Esophagus squamous epithelium (tissue), 5 donors: ENCODE measurements at places on chromosomes 16 and 17.

DNA sequence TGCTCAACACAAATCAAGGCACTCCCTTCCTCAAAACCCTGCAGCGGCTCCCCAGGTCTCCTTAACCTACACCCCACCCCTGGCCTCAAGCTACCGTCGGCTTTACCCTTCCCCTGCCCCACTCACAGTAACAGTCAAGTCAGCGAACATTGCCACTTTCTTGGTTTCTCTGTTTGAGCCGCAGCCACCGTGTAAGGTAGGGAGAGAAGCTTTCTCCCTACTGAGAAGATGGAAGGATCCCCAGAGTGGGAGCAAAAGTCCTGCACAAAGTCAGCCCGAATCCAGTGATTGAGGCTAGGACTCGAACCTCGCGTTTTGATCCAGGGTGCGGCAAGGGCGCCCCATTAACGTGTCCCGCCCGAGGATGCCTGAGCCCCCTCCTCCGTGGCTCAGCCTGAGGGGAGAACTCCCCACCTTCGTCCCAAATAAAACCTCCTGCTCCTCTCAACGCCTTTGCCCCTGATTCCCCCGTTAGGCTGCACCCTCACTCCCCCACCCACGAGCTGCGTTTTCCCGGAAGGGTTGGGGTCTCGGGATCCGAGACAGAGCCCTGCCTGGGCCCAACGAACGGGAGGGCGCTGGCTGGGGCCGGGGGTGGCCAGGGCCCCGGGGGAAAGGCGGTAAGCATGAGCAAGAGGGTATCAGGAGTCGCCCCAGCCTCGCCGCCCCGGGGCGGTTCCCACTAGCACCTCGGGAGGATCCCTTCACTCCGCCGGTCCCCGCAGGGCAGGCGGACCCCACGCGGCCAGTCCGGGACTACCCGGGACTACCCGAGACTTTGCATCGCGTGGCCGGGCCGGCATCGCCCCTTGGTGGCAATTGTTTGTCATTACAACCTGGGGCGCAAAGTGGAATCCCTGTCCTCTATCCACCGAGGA is 9.9 kb upstream of the NAGS start:
- DNase-seq, result no peak

GRCh38 chr16:47374629-47375028 is 86.2 kb downstream of the ITFG1 start:
- no peak for DNase-seq

DNA sequence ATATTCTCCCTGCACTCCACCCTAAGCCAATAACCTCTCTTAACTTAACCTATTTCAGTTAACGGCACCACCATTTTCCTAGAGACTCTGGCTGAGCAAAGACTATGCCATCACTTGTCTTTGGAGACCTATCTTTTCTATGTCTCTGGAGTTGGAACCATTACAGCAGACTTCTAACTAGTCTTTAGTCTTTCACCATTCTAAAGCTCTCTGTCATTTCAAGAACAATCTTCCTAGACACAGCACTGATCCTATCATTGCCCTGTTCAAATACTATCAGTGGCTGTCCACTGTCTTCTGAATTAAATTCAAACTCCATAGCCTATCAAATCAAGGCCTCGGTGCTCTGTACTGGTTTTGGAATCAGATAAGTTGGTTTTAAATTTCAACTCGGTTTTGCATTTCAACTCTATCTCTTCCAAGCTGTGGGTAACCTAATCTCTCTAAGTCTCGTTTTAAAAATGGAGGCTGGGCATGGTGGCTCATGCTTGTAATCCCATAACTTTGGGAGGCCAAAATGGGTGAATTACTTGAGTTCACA is 31.9 kb downstream of the RNF43 start:
- no peak for DNase-seq

- DNase-seq, result no peak
Measured at GRCh38 chr16:2210386-2211365, at the start of gene BRICD5. TSS of gene BRICD5 (minus strand) at chr16:2210863. CDS start at chr16:2210833, 30 bp downstream.

- DNase-seq, result no peak
Measured at GRCh38 chr16:66668777-66669444, 27.6 kb downstream of the CMTM4 start.

- DNase-seq, result peak; percentile 44
Measured at GRCh38 chr16:3129137-3130131, 5.4 kb upstream of the ZNF213 start.

GRCh38 chr16:74503412-74503811 is 82.1 kb upstream of the CLEC18B start:
- no peak for DNase-seq

DNA sequence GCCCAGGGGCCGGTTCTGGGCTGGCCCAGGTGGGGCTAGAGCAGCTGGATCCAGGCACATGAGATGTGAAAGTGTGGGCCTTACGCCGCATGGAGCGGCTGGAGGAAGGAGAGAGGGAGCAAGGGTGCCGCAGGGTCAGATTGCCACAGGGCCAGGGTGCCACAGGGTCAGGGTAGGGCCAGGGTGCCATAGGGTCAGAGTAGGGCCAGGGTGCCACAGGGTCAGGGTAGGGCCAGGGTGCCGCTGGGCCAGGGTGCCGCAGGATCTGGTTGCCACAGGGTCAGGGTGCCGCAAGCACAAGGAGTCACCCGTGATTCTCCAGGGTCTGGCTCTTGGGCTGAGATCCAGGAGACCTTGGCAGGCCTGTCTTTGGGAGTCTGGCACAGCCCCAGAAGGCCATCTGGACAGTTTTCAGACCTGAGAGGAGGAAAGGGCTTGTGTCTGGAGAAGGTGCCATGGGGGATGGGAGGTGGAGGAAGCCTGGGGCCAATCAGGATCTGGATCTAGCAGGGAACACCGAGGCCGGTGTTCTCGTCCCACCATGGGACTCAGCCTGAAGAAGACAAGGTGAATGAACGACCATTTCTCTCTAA is 13.1 kb upstream of the LASP1NB start:
- no peak for DNase-seq

- no peak for DNase-seq
Measured at GRCh38 chr16:28181515-28181914, 30.2 kb downstream of the XPO6 start.

DNA sequence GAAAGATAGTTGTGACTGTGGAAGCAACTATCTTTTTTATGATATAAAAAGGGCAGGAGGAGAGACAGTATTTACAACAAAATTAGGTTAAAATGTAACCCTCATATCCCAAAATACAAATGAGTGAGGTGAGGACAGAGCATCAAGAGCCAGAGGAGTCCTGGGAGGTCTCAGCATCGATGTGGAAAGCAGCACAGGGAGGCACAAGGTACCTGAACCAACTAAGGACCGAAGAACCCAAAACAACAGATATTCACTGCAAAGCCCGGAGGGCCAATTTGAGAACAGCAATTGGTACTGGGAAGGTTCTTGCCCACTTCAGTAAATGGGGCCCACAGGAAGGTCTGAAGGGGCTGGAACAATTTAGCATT is 37.6 kb downstream of the CMC2 start:
- no peak for DNase-seq

GRCh38 chr17:14321476-14321949 is 20.6 kb downstream of the HS3ST3B1 start:
- no peak for DNase-seq

GRCh38 chr16:49632086-49632794 is 223.7 kb downstream of the ZNF423 start:
- no peak for DNase-seq

DNA sequence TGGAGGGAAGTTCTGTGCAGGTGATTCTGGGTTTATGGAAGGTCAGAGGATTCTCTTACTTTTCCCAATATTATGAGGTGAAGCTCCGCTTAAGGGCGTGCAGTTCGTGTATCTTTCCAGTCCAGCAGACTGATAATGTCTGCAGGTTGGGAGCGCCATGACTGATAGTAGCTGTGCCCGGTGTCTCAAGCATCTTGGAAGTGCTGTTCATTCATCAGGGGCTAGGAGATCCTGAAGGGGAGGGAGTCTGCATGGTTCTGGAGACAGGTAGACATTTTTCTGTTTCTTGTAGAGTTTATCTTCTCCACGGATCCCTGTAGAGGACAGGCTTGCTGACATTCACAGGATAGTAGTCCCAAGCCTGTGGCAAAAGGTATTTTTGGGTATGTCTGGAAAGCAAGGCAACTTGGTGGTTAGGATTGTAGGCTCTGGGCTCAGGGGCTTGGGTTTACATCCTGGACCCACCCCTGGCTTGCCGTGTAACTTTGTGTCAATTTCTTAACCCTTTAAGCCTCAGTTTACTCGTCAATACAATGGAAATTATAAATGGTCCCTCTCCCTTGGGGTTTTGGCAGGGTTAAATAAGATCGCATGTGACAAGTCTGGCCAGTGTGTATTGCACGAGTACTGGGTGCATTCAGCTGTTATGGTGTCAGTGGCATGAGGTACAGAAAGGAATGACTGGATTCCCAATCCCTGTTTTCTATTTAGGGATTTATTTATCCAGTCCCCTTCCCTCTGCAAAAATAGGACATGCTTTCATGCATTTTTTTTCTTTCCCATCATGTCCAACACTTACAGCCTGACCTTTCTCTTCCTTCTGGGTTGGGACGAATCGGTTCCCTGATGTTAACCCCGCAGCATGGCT is 8.2 kb downstream of the HLF start:
- no peak for DNase-seq

DNA sequence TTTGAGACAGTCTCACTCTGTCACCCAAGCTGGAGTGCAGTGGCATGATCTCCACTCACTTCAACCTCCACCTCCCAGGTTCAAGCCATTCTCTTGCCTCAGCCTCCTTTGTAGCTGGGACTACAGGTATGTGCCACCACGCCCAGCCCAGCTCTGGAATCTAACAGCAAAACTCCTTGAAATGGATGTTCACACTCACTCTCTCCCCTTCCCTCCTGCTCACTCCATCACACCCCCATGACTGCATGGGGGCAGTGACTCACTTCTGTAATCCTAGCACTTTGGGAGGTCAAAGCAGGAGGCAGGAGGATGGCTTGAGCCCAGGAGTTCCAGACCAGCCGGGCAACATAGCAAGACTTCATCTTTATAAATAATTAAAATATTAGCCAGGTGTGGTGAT is 11.1 kb upstream of the TFAP4 start:
- no peak for DNase-seq

- DNase-seq, result no peak
Measured at GRCh38 chr16:73569266-73569980, 521.5 kb upstream of the ZFHX3 start.

- DNase-seq, result no peak
Measured at GRCh38 chr17:45984368-45984767, 14.7 kb upstream of the STH start.

DNA sequence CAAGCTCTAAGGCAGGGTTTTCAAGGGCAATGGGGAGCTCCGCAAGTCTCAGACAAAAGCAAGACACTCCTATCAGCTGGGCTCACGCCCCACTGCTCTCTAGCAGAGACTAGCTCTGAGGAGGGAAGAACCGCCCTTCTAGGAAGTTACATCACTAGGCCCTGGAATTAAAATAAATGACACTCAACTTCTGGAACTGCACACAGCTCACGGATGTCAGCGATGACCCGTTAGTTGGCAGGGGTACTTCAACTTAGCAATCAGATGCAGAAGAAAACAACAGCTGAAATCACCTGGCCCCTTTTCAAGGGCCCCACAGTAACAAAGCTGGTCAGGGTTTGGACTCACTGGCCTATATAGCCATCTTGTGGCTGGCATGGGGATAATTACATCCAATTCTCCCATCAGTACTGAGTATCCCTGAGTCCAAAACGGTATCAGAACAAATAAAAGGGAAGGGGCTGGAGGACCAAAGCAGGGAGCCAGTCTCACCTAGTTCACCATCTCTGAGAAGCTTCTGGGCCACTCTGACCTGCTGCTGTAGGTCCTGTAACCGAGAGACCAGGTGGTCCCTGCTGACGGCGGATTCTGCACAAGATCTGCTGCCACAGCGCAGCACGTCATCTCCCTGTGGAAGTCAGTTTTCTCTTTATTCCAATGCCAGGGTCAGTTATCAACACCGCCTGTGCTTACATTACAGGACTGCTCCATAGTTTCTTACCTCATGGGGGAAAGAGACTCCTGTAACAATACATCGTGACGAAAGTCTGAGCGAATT is 22.2 kb downstream of the SERPINF1 start:
- no peak for DNase-seq

GRCh38 chr17:40615068-40615840 is 32.4 kb downstream of the SMARCE1 start:
- no peak for DNase-seq

DNA sequence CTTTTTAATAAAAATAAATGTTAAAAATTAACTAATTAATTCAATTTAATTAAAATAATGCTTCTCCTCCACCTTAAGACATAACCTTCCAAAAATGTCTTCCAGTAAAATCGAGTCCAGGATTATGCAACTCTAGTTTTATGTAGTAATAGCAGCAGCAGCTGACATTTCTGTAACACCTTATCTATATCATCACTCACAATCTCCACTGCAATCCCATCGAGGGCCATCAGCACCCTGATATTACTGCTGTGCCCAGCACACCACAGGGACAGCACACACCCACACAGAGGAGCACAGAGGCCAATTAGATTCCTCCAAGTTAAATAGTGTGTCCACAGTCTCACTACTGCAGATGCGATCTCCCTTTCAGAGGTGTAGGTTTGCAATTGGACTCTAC is 2.9 kb downstream of the RPH3AL start:
- DNase-seq, result no peak

- no peak for DNase-seq
Measured at GRCh38 chr17:28033972-28034714, 8.3 kb upstream of the NLK start.

DNA sequence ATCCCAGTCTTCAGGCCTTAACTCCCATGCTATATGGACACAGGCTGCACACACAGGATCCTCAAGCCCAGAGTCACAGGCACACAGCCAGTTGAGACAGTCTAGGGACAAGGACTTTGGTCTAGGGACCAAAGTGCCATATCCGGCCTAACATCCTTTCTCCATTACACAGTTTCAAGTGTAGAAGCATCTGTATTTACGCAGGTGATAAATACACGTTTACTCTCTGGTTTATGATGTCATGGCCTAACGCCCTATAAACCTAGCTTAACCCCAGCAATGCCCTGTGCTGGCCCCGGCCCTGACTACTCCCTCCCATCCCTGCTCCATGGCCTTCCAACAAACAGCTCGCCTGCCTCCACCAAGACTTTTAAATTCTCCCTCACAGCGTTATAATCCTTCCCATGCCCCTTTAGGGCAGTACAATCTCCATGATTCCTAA is 17.1 kb downstream of the CUEDC1 start:
- no peak for DNase-seq

- DNase-seq, result no peak
Measured at GRCh38 chr17:37447641-37448040, 41.0 kb downstream of the TADA2A start.
